ENCODE measurements at places on chromosomes 13 and 19. TPM values are rescaled to one million over a fixed set of nuclear protein-coding genes. Genes with fewer than 3 reads are reported as not detected.
A peak's percentile ranks its signal among the peaks of the same experiment; 100 is the strongest.

CYP2F1 gene
- not detected for total RNA-seq

FGF9 gene
- total RNA-seq, result 0.64 TPM

CTXN1 gene
- 1.9 TPM for total RNA-seq

ZNF77 gene
- 3.0 TPM for total RNA-seq

- DNase-seq, result no peak
Observed at GRCh38 chr19:37950471-37951175, 43.6 kb downstream of the SIPA1L3 start.

DNA sequence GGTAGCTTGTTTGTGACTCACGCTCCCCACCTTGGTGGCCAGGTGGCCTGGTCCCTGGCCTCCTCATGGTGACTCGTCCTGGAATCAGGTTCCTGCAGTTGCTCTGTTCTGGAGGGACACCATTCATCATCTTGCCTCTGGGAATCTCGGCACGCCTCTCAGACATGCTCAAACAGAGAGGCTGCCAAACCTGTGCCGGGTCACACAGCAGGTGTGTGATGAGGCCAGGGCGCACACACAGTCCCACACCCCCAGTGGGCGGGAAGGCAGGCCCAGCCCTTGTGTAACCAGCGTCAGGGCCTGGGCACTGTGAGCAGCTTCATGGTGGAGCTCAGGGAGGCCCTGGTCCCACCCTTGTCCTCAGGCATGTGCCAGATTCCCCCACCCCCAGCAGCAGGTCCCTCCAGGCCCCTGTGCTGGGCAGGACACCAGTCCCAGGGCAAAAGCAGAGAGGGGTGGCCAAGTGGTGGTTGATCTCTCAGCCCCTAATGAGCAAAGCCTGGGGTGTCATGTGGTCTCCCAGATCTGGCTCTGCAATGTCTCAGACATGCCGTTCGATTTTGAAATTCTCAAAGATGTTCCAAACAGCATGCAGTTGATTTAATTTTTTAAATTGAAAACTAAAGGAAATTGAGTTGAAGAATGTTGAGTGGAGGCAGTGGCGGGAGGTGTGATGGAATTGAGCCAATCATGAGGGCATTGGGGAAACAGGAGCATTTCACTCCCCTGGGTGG is 12.1 kb downstream of the CEBPA start:
- DNase-seq, result no peak

DNA sequence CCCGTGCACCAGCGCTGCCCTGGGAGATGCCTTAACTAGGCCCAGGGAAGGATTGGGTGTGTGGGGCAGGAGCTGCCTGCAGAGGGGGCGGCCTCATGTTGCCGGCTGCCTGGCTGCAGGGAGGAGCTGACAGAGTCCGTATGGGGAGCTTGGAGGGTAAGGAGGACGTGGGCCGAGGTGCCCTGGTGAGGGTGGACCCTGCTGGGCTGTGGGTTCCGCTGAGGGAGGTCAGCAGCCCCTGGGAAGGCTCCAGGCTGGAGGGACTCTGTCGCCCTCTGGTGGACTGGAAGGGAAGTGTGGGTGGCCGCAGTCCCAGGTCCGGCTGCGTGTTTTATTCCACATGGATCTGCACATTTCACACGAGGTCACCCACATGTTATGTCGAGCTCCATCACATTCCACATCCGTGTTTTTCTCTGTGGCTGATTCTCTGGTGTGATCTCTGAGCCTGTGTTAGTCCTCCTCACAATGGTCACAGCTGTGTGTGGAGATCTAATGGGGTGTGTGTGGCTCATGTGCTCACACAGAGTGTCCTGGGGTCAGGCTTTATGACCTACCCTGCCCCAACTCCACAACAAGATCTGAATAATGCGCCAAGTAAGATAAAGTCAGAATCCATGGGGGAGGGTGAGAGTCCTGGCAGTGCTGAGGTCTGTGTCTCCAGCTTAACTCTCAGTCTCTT is 1.8 kb upstream of the CEACAM8 start:
- peak; percentile 6 for DNase-seq
